Chondrocyte (in vitro differentiated cells): ENCODE measurements at places on chromosomes 6 and 20. TPM values are rescaled to one million over a fixed set of nuclear protein-coding genes. Genes with fewer than 3 reads are reported as not detected.

Gene SEMG1
- not detected in 3 replicates for total RNA-seq

Gene TP53INP2
- 31.7 to 59.8 TPM (median 58.7 TPM) in 3 replicates for total RNA-seq

Gene SFTA2
- not detected in 3 replicates for total RNA-seq

Gene SRSF12
- total RNA-seq, result 2.9 to 5.9 TPM (median 4.8 TPM) in 3 replicates

Gene SSTR4
- 0.33 TPM in 1 of 3 replicates, not detected in the others for total RNA-seq

Gene OR2H2
- total RNA-seq, result not detected in 3 replicates

Gene SLC16A10
- total RNA-seq, result 0.02 TPM in 1 of 3 replicates, not detected in the others

GRCh38 chr20:52768694-52769093 lies 203.5 kb upstream of the TSHZ2 start:
- DNase-seq, result no peak

- no peak for DNase-seq
Measured at GRCh38 chr6:45428727-45429126, 51.0 kb upstream of the SUPT3H start.

DNA sequence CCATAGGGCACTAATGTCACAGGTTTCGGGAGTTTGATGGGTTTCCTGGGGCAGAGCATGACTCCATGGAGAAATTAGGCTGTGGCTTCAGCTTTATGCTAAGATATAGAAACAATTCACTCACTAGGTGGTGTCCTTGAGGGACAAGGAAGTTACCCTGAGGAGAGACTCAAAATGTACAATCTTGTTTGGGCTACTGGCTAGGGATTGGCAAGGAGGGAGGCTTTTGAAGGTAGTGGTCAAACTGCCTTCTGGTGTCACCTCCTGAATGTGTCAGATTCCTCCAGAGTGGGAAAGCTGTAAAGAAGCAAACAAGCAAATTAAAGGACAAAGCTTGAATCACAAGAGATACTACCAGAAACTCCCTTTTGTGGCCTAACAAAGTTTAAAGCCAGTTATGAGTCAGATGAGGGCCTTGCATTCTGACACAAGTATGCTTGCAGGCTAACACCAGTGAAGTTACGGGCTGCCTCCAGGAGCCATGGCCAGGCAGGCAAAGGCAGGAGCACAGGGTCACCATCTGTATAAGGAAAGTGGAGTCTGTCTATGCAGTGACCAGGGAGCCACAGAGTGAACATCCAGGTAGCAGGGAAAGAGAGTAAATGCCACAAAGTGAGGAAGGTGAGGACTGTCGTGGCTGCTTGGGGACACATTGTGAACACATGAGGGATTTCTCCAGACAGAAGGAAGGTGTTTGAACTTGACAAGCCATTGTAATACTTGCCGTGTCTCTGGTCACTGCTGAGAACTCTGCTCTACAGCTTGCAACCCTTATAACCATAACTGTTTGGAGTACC lies 107.7 kb upstream of the DTNBP1 start:
- DNase-seq, result no peak
